ENCODE measurements at places on chromosomes 13 and 19.

DNA sequence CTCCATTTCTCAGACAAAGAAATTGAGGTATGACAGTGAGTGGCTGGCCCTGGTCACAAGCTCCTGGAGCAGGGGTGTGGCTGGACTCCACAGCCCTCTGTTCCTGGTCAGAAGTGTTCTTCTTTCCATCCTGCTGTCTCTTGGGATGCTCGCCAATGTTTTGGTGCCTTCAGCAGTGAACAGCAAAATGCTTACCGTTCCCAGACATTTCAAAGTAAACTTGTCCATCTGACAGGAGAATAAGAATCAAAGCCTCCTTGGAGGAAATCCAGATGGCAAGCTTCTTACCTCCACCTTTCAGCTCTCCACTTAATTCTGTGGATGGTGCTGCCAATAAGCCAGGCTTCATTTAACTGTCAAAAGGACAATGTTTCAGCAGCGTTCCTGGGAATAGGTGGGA lies 954.1 kb downstream of the UQCRFS1 start:
- DNase-seq: no peak

DNA sequence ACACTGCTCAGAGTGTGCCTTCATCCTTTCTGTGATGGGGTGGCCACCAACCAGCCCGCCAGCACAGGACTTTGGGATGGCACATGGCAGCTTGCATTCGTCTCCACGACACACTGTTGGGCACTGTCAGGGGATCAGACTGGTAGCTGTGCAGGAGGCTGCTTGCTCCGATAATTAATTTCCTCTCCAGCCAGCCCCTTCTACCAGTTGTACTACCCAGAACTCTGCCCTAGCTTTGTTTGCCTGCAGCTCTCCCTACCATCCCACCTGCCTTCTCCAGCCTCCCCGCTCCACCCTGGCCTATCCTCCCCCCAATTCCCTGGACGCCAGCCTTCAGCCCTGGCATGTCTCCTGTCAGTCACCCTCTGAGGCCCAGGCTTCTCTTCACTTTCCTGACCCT lies 228.3 kb downstream of the TSHZ3 start:
- no peak for DNase-seq

GRCh38 chr13:92224825-92225224 lies 826.4 kb downstream of the GPC5 start:
- no peak for DNase-seq

- DNase-seq: no peak
Measured at GRCh38 chr19:1850809-1851653, 2.7 kb upstream of the REXO1 start.

DNA sequence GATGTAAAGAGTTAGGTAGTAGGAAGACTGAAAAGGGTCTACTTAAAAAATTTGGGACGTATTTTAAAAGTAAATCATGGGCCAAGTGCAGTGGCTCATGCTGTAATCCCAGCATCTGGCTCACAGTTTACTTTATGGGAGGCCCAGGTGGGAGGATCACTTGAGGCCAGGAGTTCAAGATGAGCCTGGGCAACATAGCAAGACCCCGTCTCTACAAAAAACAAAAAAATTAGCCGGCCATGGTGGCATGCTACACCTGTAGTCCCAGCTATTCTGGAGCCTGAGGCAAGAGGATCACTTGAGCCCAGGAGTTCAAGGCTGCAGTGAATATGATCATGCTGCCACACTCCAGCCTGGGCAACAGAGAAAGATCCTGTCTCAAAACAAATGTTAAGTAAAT lies 23.0 kb downstream of the UTP14C start:
- no peak for DNase-seq

DNA sequence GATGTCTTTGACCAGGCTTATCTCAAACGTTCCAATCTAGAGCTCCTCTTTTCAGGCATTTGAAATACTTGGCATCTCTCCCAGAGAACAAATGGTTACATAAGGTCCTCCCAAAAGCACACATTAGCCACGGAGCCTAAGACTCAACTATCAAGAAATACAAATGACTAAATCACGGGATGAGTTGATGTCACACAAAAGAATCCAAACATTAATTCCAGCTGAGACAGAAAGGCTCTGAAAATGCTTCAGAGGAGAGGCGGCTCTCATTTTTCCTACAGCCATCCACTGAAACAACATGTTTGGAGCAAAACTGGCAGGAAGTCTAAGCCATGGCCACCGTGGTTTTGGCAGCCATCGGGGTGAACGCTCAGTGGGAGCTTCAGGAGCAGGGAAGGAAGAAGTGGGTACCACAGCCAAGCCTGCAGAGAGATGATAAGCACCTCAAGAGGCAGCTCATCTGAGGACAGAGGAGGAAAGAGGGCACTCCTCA lies 122.5 kb downstream of the STK24 start:
- no peak for DNase-seq

GRCh38 chr19:31586282-31586681 lies 237.0 kb upstream of the TSHZ3 start:
- DNase-seq: no peak

DNA sequence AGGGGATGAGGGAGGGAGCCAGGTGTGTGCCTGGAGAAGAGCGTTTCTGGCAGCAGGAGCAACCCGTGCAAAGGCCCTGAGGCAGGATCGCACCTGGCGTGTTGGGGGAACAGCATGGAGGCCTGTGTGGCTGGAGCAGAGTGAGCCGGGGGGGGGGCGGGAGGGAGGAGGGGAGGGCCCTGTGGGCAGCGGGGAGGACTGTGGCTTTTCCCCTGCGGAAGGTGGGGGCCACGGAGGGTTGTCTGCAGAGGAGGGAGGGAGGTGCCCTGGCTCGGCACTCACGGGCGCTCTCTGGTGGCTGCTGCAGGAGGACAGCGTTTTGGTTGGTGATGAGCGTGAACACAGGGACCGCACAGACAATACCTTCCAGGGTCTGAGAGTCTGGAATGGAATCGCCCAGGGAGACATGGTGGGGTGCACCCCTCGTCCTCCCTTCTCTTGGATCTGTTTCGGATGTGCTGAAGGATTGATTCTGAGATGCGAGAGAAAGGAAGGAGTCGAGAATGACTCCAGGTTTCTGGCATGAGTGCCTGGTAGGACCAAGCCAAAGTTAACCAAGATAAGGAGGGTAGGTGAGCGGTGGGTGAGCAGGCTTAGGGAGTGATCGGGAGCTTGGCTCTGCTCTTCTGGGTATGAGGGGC lies 6.5 kb downstream of the RAB11B start:
- DNase-seq: peak; percentile 58

GRCh38 chr19:372306-372890 lies 27.8 kb upstream of the MIER2 start:
- DNase-seq: no peak

DNA sequence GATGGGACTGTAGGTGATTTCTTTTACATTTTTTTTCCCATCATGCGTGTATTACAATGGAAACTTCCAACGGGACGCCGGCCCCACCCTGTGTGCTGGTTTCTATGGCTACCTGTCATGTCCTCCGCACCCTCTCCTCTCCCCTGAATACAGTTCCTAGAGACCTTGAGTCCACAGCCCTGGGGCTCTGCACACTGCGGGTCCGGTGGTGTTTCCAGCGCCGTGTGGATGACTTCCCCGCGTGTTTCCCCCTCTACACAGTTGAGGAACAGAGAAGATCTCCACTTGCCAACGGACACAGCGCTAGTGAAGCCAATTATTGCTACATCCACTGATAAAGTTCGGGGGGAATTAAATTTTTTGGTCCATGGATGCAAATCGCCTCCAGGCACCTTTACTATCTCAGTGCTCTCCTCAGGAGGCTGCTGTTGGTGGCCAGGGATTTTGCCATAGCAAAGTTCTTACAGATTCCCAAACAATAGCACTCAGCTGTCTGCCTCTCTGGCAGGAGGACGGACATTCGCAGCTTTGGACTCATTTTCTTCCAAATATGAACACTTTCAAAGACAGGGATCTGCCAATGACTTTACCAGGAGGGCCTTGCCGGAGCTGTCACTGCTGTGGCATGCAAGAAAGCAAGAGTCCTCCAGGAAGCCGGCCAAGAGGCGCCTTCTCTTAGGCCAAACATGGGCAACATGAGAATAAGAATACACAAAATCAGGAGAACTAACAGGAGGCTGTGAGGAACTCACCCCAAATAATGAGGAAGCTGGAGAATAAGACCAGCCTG lies 39.3 kb upstream of the GAS6 start:
- no peak for DNase-seq

DNA sequence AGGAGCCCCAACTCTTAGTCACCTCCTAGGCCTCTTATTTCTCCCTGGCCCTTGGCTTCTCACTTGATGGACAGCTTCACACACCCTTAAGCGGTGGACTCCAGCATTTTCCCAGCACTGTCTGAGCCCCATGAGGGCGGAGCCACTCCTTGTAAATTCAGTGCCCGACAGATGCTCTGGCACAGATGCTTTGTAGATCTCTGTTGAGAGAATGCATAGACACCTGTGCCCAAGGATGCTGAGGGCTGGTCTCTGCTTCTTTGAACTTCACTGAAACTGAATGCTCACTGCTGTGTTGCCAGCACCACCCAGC lies 3.3 kb downstream of the SYCN start:
- no peak for DNase-seq

- DNase-seq: no peak
Measured at GRCh38 chr19:2043961-2044708, 6.9 kb downstream of the MKNK2 start.

- DNase-seq: no peak
Measured at GRCh38 chr13:47859165-47859564, 141.9 kb downstream of the SUCLA2 start.

- DNase-seq: no peak
Measured at GRCh38 chr19:375395-376110, 31.0 kb upstream of the MIER2 start.

- DNase-seq: no peak
Measured at GRCh38 chr13:60094385-60095088, 69.2 kb downstream of the DIAPH3 start.

Measured in CD4-positive, alpha-beta T cell (primary cell).